ENCODE measurements at places on chromosomes 1 and 21.

- no peak for DNase-seq
Measured at GRCh38 chr1:17669866-17670451, 85.2 kb upstream of the ACTL8 start.

DNA sequence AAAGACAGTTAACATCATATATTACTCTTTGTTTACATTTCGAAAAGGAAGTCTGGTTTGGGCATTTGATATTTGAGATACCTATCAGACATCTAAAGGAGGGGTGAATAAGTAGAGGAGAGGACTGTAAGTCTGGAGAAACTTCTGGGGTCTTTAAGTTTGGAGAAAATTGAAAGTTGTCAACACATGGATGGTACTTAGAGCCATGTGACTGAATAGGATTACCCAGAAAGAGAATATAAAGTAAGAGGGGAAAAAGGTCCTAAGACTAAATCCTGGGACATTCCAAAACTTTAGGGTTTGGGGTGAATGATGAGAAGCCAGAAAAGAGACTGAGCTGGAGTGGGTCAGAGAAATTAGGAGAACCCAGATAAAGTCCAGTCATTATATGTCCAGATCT lies 10.1 kb upstream of the RNF2 start:
- no peak for DNase-seq

DNA sequence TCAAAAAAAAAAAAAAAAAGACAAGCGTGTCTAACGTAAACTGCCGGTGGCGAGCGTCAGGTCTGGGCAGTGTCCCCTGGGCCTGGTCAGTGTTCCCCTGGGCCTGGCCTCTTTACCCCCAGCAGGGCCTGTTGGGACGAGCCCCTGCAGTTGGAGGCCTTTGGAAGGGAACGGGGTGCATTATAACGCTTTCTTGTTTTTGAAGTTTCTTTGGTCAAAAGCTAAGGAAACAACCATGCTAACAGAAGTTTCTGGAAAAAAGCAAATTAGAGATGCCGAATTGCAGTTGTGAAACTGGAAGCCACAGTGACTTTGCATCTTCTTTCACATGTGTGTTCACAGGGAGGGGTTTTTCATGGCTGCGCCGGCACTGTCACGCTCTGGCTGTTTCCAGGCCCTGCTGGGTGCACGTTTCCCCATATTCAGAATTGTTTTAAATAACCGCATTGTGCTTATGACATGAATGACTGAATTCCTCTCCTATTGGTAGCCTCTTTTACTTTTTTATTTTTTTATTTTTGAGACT lies 16.0 kb downstream of the RRP1 start:
- DNase-seq, result no peak

GRCh38 chr1:52119301-52120079 lies 22.4 kb upstream of the ZFYVE9 start:
- DNase-seq, result no peak

DNA sequence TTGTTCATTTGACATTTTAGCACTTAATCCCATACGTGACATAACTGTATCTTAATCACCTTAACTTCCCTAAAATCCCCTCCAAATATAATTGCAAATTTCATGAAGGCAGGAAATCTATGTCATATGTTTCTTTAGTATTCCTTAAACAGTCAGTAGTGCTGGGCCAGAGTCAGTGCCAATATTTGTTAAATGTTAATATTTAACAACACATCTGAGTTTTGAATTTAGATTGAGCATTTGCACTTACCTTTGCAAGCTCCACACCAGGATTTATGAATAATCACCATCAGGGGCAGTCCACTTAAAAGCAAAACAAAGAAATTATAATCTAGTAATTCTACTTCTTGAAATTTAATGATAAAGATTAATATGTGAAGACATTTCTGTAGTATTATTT lies 5.3 kb downstream of the KTI12 start:
- no peak for DNase-seq

DNA sequence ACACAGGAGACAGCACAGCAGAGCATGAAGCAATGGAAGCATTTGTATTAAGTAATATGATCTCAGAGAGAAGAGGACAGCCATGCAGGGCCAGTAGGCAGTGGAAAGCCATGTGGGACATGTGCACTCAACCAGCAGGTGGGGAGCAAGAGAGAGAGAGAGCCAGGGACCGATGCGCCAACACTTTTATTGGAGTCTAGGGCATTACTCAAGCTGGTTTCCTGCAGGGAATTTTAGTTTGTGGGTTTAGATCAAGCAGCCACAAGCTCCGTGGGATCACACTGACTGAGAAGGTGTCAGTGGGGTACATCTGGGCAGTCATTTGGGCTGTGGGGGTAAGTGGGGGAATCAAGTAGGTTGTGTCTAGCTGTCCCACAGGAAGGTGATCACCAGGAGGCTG lies 137.1 kb downstream of the PCBP3 start:
- no peak for DNase-seq

Measured in AG09319 (cell line).